ENCODE measurements at places on chromosomes 1 and 21.

DNA sequence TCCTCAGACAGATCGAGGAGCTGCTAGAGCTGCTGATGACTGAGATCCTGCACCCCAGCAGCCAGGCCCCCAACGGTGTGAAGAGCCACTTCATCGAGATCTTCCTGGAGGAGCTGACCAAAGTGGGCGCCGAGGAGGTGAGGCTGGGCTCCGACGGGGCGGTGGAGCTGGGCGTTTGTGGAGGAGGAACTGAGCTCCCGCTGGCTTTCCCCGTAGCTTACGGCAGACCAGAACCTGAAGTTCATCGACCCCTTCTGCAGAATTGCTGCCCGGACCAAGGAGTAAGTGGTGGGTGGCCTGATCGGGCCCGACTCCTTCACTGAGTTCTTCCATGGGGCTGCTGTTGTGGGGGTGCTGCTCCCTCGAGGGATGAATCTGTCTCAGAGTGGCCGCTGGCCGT lies 8.0 kb downstream of the RRP1 start:
- DNase-seq, result no peak

GRCh38 chr1:108051631-108052377 lies 86.8 kb upstream of the VAV3 start:
- no peak for DNase-seq

GRCh38 chr21:42734323-42734971 lies 81.0 kb downstream of the PDE9A start:
- no peak for DNase-seq

DNA sequence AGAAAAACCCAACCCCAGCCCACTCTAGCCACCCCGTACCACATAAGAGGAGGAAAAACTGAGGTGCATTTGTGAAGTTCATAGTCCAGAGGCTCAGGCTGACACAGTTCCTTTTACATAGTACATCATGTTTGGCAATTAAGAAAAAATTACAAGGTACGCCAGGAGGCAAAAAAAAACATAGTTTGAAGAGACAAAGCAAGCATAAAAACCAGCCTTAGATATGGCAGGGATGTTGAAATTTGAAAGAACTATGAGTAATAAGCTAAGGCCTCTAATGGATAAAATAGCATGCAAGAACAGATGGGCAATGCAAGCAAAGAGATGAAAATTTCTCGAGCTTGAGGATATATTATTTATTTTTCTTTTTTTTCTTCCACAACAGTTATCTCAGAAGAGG lies 31.9 kb downstream of the MIXL1 start:
- DNase-seq, result no peak

DNA sequence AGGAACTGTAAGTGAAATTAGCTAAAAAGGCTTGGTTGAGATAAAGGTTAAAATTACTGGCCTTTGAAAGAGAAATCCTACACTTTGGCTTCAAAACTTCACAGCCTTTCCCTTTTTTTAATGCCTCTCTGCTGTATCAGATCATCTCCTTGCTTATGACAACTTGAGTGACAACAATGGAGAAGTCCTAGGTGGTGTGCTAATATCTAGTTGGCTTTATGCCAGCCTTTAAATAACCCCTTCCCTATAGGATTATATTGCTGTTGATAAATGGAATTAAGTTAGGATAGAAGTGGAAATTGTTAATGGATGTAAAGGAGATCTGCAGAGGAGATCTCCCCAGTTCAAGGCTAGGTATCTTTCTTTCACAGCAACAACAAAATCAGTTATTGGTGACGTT lies 130.2 kb upstream of the ATP1B1 start:
- no peak for DNase-seq

DNA sequence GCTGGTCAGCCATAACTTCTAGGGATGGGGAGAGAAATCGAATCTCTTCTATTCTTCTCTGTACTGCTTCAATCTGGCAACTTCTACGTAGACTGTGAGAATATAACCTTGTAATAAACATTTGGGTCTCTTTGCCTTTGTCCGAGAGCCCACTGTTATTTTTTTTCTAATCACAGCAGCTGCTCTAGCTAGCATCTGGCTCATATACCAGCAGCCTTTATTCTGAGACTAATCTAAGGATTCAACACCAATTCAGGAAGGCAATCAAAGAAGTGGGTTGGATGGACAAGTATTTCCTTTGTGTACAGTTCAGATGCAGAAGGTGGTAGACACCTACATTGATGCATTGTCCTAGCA lies 15.6 kb downstream of the PCP4 start:
- no peak for DNase-seq
